CMK (cell line): ENCODE measurements at places on chromosomes 7 and 10.

DNA sequence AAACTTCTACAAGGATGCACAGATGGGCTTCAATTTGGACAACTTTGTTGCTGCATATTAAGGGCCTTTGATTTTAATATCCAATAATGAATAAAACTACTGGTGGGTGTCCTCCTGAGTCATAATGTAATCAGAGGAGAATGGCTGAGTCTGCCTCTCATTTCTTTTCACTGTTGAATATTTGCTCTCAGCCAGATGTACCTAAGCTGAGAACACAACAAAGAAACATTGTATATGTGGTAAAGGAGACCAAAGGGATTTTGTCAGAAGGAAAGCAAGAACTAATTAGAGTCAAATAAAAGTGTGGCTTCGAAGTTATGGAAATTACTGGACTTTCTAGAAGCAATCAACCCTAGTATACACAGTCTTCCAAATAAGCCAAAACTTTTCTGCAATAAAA is 131.0 kb upstream of the BET1 start:
- no peak for DNase-seq

- no peak for DNase-seq
Observed at GRCh38 chr7:81672872-81673271, 97.0 kb downstream of the HGF start.

DNA sequence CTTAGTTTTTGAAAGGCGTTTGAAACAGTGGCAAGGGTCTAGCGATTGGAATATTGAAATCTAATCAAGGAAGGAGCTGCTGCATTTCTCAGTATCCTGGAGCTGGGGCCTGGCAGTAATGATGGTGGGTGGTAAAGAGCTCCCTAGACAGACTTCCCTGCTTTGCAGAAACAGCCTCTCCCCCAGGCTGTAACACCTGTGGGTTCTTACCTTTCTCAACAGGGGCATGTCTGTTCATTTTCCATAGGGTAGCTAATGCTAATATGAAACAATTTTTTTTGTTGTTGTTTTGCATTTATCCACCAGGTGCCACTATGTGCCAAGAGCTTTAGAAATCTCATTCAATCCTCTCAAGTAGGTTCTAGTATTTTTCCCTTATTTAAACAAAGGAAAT is 345.5 kb downstream of the REEP3 start:
- no peak for DNase-seq

DNA sequence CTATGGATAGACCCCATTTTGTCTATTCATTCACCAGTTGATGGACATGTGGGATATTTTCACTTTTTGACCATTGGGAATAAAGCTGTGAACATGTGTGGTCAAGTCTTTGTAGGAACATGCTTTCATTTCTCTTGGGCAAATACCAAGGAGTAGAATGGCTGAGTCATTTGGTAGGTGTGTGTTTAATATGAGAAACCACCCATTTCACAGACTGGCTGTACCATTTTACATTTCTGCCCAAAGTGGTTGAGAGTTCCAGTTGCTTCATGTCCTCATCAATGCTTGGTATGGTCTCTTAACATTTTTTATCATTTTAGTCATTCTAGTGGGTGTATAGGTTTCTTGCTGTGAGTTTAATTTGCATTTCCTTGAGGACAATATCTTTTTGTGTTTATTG is 124.9 kb upstream of the RHEB start:
- no peak for DNase-seq

GRCh38 chr7:22725585-22725984 is 1.4 kb upstream of the IL6 start:
- DNase-seq: no peak

DNA sequence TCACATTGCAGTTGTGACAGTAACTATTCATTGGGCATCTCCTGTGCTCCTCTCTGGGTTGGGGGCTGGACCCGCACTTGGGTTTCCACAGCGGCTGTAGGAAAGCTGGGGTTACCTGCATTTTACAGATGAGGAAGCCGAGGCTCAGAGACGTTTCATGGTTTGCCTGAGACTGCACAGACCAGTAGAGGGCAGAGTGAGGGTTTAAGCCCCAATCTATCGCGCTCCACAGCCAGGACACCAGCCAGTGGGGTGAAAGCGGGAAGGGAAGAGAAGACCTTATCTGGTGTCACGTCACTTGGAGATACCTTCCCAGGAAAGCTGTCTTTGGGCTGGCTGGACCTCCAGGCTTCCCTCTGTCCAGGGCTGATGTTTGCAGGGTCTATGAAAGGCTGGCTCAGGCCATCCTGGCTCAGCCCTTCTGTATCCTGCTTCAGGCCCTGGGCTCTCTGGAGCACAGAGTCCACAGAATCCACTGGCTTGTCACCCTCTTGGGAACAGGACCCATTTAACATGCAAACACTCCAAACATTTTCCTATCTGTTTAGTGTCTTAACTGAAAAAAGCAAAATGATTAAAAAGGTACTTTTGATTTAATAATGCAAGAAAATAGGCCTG is 167.7 kb downstream of the EMX2 start:
- no peak for DNase-seq

DNA sequence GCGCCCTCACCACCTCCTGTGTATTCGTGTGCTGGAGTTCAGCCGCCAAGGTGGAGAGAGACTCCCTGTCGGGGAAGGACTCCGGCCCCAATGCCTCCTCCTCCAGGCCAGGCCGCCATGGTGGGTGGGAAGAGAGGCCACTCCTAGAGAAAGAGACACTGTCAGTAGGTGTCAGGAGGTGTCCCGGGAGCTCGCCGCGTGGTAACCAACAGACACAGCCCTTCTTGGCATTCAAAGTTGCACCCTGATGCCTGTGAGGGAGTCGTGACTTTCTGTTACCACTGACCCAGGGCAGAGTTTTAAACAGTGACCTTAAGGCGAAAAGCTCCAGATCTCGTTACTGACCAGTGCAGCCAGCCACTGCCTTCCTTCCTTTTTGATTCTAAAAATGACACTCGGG is 155.2 kb downstream of the CUX1 start:
- no peak for DNase-seq

DNA sequence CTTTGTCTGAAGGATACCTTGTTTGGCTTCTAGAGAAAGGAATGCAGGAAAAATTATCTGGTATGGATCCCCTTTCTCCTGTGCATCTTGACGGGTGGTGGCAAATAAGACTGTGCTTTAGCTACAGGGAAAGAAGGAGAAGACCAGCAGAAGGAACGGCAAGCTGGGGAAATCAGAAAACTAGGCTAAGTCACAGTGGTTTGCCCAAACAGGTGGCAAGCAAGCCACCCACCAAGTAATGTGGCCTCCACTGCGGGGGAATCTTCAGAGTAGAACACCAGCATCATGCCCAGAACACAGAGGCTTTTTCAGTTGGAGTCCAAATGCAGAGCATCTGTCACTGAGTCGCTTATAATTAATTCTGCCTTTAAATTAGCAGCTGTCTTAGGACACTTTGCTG is 282.8 kb downstream of the PHF14 start:
- no peak for DNase-seq

DNA sequence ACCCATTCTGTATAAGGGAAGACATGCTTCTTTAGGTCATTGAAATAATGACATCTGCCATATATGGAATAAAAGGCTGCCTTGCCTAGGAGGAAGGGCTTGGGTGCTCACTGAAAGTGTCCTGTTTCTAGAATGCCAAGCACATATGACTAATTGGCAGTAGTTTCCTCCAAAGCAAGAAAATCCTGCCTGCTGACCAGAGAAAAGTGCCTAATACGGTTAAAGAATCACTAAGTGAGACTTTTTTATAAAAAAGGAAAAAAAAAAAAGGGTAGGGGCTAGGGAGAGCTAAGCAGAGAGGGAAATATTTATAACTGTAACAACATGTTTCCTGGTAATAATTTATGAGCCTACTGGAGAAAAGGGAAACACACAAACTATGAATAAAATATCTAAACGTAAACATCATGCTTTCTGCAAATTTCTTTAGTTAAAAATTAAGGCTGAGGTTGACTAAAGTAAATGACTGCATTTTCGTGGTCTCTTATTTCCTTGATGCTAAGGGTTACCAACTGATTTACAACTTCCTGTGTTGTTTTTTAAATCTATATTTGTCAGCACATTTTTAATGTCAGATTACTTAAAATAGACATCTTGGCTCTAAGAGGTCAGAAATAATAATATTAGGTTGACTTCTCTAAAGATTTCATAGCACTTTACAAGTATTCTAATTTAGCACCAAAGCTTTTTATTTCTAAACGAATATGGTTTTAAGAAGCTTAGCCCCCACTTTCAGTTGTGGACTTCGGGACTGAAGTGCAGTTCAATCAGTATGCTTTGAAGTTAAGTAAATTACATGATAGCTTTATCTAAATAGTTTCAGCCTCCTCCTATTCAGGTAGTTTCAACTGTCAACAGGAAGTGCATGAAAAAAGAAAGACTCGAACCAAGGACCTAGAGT is 89.6 kb downstream of the CABCOCO1 start:
- DNase-seq: no peak

DNA sequence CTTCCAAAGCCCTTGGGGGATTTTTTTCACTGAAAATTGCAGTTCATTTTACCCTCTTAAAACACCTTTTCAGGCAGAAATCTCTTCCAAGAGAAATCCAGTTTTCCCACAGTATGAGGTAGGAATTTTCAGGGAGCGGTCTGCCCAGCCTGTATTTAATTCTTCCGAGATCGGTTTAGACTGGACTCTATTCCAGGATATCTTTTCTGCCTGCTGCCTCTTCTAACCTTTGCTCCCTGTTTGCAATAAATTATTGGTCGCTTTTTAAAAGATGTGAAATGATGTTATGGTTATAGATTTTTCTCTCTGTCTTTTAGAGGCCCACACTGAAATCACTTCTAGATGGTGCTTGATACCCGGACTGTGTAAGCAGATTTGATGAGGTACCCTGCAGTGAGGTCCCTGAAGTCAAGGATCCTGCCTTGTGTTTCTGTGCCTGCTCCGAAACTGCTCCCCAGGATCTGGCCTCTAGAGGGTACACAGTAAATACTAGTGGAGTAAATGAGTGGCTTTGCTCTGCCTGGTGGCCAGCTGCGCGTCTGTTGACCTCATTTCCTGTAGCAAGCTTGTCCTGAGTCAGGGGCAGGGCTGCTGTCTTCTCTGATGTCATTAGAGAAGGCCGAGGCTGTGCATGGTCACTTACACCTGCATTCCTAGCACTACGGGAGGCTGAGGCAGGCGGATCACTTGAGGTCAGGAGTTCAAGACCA is 191.6 kb downstream of the FANK1 start:
- no peak for DNase-seq

GRCh38 chr7:64889686-64890162 is 13.3 kb upstream of the ZNF273 start:
- DNase-seq: no peak

DNA sequence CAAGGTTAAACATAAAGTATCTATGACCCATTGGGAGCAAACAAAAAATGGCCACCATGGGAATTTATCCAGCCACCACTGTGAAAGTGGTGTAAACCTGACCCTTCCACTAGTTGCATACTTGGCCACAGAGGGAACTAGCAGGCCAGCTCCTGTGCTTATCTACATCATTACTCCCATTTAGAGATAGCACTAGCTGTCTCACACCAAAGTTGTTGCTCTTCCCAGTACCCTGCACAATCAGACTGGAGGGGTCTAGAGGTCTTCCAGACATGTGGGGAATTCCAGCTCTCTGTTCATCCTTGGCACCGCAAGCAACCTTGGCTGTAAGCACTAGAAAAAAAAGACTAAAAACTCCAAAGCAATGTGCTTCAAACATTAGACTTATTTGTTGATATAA is 113.9 kb downstream of the IPMK start:
- DNase-seq: no peak

DNA sequence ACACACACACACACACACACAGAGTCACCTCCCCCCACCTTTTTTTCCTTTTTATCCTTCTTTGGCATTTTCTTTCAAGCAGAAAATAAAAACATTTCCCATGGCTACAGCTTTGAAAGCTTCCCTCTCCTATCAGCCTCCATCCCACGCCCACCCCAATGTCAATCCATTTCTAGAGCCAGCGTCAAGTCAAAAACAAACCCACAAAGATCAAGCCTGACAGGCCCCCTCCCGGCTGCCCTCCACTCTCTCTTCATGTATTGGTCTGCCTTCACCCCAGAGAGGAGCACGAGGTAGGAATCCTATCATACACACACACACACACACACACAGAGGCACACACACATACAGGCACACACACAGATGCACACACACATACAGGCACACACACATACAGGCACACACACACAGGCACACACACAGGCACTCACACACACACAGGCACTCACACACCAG is 8.0 kb upstream of the TNRC18 start:
- no peak for DNase-seq

DNA sequence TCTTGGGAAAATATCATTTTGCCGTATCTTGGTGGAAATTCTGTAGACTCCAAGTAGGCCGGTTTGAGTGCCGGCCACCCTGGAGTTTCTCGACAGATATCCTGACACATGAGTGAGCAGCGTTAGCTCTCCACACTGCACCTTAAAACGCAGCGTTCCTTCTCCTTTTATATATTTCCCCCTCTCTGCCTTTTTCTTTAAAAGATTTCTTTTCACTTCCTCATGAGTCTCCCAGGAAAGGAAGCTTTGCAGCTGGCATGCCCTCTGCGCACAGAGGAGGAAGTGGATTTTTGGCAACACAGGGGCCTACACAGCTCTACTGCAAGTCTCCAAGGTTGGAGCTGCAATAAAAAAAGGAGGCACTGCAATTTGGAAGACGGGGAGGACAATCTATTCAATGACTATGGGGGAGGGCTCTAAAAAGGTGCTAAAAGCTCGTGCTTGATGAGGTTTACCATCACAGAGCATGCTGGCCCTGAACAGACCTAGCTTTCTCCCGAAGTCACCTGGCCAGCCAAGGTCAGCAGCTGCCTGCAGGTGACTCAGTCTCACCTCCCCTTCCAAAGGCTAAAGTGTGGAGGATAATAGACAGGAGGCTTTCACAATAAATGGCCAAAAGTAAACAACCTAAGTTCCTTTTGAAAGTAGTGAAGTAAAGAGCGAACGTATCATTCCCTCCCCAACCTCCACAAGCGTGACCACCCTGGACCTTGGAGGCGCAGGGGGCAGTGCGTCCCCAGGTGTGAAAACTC is 252.8 kb downstream of the ZMYND11 start:
- no peak for DNase-seq

GRCh38 chr10:63885156-63885555 is 364.0 kb downstream of the REEP3 start:
- DNase-seq: no peak
